PC-3 (cell line): ENCODE measurements at places on chromosomes 11 and 22. TPM values are rescaled to one million over a fixed set of nuclear protein-coding genes. Genes with fewer than 3 reads are reported as not detected.

Gene GNG3
- not detected in 2 replicates for total RNA-seq

DNA sequence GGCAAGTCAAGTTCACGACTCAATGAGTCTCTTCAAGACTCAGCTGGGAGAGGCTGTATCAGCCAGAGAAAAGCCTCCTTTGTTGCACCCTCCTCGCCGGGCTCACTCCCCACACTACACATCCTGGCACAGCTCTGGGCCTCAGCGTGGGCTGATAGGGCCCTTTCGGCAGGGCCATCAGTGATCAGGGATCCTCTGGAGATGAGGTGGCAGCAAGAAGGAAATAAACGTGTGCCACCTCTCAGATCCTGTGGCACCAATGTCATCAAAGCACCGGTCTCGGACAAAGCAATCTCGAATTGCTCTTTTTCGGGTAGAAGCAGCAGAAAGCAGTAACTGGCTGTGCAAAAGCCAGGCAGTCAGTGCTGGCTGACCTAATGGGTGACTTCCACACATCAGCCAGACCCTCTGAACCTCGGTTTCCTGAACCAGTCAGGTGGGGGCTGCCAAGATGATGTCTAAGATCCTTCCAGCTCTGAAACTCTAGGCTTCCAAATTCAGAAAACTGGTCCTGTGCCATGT, 2.1 kb downstream of the EHD1 start:
- DNase-seq: no peak

Gene NXPE4
- total RNA-seq: not detected in 2 replicates

DNA sequence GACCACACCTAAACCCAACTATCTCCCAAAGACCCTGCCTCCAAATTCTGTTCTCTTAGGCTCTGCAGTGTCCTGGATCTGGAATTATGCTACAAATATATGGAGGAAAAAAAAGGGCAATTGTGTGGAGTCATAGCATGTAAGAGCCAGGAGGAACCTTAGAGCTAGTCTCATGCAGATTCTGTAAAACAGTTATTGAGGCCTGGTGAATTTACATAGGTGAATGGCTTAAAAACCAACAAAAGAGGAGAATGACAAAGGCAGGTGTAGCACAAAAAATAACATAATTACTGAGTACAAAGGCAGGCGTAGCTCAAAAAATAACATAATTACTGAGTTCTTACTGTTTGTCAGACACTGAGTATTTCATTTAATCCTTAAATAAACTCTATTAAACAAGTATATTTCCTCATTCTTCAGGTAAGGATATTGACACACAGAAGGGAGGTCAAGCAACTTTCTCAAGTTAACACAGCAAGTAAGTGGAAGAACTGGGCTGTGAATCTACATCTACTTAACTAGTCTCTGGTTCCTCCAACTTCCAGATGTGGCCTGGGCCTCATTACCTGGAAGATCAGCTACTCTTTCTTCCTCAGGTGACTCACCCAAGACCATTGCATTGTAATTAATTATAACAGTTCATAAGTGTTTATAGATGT, 938.9 kb upstream of the TENM4 start:
- DNase-seq: no peak

DNA sequence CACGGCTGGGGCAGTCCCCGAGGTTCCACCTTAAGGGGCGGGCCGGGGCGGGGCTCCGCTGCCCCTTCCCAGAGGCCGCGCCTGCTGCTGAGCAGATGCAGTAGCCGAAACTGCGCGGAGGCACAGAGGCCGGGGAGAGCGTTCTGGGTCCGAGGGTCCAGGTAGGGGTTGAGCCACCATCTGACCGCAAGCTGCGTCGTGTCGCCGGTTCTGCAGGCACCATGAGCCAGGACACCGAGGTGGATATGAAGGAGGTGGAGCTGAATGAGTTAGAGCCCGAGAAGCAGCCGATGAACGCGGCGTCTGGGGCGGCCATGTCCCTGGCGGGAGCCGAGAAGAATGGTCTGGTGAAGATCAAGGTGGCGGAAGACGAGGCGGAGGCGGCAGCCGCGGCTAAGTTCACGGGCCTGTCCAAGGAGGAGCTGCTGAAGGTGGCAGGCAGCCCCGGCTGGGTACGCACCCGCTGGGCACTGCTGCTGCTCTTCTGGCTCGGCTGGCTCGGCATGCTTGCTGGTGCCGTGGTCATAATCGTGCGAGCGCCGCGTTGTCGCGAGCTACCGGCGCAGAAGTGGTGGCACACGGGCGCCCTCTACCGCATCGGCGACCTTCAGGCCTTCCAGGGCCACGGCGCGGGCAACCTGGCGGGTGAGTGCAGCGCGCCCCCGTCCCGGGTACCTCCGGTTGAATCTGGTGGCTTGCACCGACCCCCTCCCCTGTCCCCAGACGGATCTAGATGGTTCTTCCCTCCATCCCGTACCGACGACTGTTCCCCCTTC, at the start of gene SLC3A2:
Gene SLC3A2, plus strand, starts transcription at position 94 of the 776 bp plus-strand sequence. Its CDS starts 128 bp downstream, at position 222.
- peak; percentile 93 for DNase-seq
